ENCODE measurements at places on chromosomes 1 and 21.

- no peak for DNase-seq
Observed at GRCh38 chr1:67987046-67987799, 63.2 kb downstream of the DIRAS3 start.

- DNase-seq: no peak
Observed at GRCh38 chr1:87684194-87684593, 355.5 kb downstream of the LMO4 start.

GRCh38 chr1:172875892-172876291, 174.8 kb downstream of the TNFSF18 start:
- DNase-seq: no peak

GRCh38 chr1:109371341-109371739, 26.4 kb downstream of the SORT1 start:
- DNase-seq: no peak

DNA sequence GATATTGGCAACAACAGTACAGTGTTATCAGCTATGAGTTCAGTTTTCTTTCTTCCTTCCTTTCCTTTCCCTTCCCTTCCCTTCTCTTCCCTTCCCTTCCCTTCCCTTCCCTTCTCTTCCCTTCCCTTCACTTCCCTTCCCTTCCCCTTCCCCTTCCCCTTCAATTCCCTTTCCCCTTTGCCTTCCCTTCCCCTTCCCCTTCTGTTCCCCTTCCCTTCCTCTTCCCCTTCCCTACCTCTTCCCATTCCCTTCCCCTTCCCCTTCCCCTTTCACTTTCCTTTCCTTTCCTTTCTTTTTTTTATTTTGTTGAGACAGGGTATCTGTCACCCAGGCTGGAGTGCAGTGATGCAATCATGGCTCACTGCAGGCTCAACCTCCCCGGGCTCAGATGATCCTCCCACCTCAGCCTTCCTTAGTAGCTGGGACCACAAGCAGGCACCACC, 72.3 kb upstream of the CAPZB start:
- DNase-seq: no peak

DNA sequence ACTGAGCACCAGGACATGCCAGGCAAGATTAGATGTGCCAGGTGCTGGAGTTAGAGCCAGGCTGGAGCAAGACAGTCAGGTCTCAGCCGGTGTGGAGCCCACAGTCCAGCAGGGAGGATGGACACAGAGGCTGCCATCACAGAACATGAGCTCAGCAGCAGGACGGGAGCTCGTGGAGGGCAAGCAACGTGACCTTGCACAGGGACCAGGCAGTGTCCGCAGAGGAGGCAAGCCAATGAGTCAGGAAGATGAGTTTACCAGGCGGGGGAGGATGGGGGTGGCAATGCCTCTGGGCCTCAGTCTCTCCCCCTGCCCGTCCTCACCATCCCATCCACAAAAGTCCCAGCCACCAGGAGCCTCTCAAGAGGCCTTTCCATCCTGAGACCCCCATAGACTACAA, 20.7 kb upstream of the ZC3H12A start:
- no peak for DNase-seq

- no peak for DNase-seq
Observed at GRCh38 chr21:42733037-42733627, 79.7 kb downstream of the PDE9A start.

DNA sequence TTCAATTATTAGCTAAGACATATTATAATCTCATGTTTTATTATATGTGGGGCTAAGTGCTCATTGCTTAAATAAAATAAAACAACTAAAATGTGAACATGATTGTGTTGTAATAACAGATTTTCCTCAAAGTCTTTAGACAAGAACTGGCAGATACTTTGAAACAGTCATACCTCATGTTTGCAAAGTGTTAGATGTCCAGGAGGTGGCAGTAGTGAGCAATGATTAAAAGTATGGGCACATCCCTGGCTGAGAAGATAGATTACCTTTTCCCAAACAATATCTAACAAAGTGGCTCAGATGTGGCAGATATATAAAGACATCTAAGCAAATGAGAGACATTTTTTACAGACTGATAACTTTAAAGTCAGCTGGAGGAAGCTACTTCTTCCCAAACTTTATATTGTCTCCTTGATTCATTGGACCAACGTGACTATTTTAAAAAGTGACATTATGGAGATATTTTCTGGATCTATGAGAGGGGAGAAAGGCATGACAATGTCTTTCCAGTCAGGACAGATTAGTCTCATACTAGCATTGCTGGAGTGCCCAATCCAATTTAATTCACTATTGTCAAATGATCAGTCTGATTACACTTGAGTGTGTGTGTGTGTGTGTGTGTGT, 269.8 kb downstream of the S1PR1 start:
- DNase-seq: peak; percentile 21

- no peak for DNase-seq
Observed at GRCh38 chr1:52970149-52970548, 43.1 kb downstream of the SCP2 start.

GRCh38 chr1:39683591-39684312, 7.5 kb downstream of the HPCAL4 start:
- no peak for DNase-seq

DNA sequence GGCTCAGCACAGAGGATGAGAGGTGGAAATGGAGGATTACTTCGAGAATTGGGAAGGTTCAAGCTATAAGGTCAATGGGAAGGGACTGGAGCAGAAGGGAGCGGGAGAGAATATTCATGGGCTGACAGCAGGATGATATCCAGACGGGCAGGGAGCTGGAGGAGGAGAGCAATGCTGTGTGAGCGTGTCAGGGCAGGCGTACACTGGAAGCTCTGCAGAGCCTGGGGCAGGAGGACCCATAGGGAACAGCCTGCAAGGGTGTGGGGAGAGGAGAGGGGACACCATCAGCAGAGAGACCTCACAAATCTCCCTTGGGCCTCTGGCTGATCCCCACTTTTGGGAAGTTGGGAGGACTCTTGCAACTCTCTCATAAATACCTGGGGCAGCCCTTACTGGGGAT, 13.7 kb downstream of the CSF1 start:
- DNase-seq: no peak

DNA sequence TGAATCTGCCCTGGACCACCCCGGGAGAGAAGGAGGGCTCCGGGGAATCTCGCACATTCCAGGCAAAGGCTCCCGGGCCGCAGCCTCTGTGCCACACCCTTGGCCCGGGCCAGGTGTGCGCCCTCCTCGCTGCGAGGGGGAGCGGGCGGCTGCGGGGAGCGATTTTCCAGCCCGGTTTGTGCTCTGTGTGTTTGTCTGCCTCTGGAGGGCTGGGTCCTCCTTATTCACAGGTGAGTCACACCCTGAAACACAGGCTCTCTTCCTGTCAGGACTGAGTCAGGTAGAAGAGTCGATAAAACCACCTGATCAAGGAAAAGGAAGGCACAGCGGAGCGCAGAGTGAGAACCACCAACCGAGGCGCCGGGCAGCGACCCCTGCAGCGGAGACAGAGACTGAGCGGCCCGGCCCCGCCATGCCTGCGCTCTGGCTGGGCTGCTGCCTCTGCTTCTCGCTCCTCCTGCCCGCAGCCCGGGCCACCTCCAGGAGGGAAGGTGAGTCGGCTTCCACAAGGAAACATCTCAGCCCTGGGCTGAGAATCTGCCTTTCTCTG, at the start of gene LAMC2:
Gene LAMC2, plus strand, starts transcription at position 324 of the 550 bp plus-strand sequence. Its CDS starts 89 bp downstream, at position 413.
- no peak for DNase-seq

GRCh38 chr1:244054247-244054923, 3.3 kb downstream of the ZBTB18 start:
- DNase-seq: no peak

GRCh38 chr21:25054689-25055088, 552.6 kb downstream of the MRPL39 start:
- DNase-seq: no peak

GRCh38 chr1:198687429-198687828, 48.6 kb downstream of the PTPRC start:
- no peak for DNase-seq

- no peak for DNase-seq
Observed at GRCh38 chr1:109818271-109818987, 54.7 kb upstream of the EPS8L3 start.

DNA sequence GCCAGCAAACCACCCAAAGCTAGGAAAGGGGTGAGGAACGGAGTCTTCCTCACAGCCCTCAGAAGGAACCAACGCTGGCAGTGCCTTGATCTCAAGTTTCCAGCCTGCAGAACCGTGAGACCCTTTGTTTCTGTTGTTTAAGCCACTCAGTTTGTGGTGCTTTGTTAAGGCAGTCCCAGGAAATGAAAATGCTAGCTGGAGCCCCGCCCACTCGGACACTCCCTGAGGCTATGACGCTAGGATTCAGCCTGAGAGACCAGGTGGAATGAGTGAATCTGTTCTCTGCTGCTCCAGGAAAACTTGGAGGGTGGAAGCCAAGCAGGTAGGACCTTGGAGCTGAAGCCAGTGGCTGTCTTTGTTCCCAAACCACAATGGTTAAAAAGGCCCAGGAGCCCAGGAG, 196.5 kb upstream of the POU3F1 start:
- DNase-seq: no peak

- no peak for DNase-seq
Observed at GRCh38 chr1:69459244-69459643, 108.5 kb upstream of the LRRC7 start.

DNA sequence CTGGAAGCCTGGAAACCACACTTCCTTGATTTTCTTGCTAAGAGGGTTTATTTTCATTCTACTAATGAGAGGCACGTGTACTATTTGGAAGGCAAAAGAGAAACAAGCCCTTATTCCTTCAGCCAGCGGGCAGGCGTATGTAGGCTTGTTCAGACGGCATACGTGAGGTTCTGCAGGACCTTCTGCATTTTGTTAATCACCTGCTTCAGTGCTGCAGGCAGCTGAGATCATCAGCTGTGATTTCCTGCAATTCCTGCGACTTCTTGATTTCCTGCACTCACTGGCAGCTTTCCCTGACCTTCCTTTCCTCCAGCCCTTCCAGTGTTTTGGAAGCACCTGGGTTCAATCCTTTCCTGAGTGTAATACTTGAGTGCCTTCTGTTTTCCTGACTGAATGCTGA, 43.4 kb downstream of the TSNAX start:
- no peak for DNase-seq

GRCh38 chr1:74334147-74334546, 99.0 kb downstream of the TNNI3K start:
- no peak for DNase-seq

GRCh38 chr1:200673952-200674823, 4.5 kb upstream of the DDX59 start:
- no peak for DNase-seq

- DNase-seq: no peak
Observed at GRCh38 chr1:178388418-178389145, 108.2 kb downstream of the CLEC20A start.

GRCh38 chr1:51305371-51305823, 25.0 kb downstream of the TTC39A start:
- no peak for DNase-seq

DNA sequence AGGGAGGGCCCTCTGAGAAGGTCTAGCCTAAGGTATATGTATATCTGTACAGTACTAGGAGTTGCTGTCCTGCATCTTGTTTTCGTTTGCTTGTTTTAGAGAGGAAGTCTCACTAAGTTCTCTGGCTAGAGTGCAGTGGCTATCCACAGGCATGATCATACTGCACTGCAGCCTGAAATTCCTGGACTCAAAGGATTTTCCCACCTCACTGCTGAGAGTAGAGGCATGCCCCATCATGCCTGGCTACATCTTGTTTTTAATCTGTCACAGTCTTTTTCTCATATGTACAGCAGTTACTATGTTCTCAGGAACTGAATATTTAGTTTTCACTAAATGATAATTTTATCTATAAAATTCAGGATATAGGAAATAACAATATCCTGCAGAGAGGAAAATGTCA, 15.3 kb upstream of the PYHIN1 start:
- no peak for DNase-seq

DNA sequence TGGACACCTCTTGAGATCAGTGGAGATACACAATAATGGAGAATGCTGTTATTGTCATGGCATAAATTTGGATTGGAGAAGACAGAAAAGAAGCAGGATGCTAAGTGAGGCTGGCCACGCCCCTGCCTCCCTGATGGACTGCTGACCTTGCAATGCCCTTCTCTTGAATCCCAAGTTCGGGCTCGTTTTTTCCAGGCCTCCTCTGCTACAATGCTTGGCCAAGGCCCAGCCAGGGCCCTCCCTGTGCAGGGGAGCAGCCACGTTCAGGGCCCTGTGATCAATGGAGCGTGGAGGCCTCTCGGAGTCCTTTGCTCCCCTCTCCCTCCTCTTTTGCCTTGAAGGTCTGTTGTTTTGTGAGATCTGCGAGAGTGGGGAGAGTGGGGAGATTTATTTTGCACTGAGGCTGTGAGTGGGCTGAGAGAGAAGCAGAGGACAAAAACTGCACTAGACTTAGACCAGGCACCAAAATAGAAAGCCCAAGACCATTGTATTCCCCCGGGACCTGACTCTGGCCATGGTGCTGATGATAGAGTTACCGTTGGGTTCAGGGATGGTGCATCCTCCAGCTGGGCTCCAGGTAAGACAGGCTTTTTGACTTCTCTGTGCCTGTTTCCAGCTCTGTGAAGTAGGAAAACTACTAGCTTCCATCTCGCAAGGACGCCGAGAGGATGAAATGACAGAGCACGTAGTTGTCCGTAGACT, 268.6 kb downstream of the KAZN start:
- no peak for DNase-seq

GRCh38 chr1:243320224-243320623, 64.4 kb downstream of the SDCCAG8 start:
- DNase-seq: no peak

DNA sequence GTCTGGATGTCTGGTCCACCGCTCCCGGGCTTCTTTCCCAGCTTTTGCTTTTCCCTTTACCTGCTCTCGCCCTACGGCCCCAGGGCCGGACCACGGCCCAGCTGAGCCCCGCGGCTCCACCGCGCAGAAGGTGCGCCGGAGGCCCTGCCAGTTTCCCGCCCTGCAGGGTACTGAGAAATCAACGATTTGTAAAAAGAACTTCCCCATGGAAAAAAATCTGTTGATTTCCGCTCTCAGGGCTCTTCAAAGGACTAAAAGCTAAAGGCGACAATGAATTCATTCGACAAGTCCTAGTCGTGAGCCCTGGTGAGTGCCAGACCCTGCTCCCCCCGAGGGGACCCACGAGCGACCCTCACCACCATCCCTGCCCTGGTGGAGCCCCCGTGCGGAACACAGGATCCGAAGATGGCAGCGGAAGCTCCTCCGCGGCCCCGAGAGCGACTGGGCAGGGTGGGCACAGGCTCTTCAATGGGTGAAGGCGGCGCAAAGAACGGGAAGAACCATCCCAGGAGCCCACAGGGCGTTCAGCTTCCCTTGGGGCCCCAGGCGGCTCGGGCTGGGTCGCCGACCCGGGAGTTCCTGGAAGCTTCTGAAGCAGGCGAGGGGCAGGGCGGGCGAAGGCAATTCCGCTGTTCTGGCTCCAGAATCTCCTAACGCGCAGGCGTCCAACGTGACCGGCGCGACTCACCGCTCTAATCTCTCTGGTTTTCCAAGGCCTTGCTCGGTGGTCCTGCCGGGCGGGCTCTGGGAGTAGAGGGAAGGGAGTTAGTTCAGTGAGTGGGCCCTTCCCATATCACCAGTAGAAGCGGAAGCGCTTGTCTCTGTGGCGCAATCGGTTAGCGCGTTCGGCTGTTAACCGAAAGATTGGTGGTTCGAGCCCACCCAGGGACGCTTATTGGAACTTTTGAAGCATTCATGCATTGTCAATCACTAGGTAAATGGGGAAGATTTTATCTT, 6.6 kb upstream of the RNU1-2 start:
- no peak for DNase-seq
